HT-29 (cell line): ENCODE measurements at places on chromosomes 11 and 22.
A peak's percentile ranks its signal among the peaks of the same experiment; 100 is the strongest.

DNA sequence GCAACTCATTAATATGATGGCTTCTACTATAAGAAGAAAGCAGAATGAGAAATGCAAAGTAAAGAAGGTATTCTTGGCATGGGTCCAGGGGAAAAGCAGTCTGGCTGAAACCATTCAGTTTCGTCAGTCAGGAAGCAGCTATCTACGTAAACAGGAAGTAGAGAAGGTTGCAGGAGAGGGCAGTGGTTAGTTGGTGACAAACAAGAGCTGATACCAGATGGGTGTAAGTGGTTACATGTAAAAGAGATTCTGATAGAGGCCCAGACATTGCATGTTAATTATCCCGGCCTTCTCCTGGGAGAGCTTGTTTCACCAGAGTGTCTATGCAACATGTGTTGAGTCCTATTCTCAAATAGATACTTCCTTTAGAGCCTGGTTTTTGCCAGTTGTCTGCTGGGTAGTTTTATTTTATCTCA is 58.4 kb upstream of the PSMA1 start:
- peak; percentile 78 for DNase-seq

GRCh38 chr11:9280655-9281301 is 15.6 kb upstream of the DENND5A start:
- peak; percentile 70 for DNase-seq

DNA sequence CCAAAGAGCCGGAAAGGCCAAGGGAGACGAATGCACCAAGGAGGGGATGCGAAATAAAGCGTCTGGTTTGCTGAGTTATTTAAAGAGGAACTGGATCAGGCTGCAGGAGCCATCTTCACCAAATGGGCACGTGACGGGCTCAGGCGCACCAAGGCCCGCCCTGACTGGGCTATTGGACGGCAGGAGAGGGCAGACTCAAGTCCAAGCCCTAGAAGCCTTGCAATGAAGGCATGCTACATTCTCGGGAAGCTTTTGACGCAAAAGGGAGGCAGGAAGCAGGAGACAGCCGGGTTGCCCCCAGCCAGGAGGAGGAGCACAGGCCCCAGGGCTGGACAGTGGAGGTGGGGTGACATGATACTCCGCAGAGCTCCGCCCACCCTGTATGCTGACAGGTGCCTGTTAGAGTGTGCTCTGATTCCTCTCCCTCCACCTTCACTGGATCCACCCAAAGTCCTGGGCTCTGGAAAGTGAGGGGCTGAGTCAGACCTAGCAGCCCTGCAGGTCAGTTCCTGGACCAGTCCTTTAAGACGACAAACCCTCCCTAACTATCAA is 41.5 kb upstream of the BID start:
- no peak for DNase-seq

DNA sequence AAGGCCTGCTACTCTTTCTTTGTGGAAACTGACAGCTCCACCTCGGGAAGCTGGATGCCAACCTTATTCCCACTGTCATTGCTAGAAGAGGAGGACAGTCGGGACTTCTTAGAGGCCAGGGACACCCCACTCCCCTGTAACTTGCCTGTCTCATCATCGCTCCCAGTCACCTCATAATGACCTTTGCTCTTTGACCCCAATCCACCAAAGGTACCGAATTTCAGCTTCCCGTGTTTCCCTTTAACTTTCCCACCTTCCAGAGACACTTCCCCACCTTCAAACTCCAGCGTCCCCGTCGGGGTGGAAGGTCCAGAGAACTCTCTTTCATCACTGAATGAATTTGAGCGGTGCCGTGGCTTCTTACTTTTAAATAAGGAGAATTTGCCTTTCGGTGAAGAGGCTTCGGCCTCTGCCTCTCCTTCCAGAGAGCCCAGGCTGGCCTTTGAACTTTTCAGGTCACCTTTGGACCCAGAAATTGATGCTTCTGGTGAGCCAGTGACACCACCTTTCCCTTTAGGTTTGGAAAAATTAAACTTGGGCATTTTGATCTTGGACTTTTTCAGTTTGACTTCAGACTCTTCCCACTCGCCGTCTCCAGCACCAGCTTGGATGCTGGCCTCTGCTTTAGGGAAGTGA is 29.8 kb downstream of the AHNAK start:
- DNase-seq, result no peak

DNA sequence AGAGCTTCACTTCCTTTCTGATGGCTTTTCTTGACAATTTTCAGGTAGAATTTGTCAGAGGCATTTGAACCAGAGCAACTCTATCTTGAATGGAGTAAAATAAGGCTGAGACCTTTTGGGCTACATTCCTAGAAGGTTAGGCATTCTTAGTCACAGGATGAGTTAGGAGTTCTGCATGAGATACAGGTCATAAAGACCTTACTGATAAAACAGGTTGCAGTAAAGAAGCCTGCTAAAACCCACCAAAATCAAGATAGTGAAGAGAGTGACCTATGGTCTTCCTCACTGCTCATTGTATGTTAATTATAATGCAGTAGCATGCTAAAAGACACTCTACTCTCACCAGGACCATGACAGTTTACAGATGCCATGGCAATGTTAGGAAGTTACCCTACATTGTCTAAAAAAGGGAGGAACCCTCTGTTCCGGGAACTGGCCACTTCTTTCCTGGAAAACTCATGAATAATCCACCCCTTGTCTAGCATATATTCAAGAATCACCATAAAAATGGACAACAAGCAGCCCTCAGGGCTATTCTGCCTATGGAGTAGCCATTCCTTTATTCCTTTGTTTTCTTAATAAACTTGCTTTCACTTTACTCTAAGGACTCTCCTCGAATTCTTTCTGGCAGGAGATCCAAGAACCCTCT is 1519.7 kb upstream of the TENM4 start:
- DNase-seq, result no peak

DNA sequence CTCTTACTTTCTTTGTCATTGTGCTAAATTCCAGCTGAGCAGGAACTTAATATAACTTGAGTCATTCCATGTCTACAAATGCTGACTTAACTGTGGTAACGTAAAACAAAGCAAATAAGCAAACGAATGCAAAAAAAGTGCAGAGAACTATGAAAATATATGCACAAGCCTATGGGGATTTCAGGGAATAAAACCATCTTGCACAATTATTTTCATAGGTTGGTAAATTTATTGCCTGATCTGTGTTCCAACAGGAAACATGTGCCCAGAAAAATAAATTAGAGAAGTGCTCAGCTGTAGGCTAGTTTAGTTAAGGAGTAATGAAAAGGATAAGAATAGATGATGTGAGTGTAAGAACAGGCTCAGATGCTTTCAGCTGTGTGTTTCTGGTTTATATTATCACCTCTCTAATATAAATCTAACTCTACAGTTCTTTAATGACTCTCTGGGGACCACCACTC is 1169.3 kb downstream of the LRRC4C start:
- DNase-seq, result no peak

- no peak for DNase-seq
Measured at GRCh38 chr11:93189462-93189861, 8.3 kb downstream of the SLC36A4 start.

GRCh38 chr11:95835768-95836488 is 45.6 kb downstream of the CEP57 start:
- peak; percentile 93 for DNase-seq

DNA sequence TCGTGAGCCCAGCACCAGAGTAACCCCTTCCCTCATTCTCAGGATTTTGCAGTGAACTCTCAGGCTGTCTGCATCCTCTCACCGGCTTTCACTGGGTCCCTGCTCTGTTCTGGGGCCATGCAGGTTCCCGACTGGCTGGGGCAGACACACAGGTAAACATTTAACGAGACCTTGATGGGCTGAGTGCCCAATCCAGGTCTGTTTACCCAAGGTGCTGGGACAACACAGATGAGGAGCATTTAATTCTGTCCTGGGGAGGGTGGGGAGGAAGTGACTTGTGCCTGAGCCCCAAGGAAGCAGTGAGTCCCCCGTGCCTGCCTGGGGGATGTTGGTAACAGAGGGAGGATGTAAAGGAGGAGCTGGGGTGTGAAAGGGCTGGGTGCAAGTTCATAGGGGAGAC is 4.4 kb downstream of the BIK start:
- DNase-seq, result peak; percentile 75

GRCh38 chr11:103624708-103625623 is 411.5 kb upstream of the DDI1 start:
- no peak for DNase-seq

DNA sequence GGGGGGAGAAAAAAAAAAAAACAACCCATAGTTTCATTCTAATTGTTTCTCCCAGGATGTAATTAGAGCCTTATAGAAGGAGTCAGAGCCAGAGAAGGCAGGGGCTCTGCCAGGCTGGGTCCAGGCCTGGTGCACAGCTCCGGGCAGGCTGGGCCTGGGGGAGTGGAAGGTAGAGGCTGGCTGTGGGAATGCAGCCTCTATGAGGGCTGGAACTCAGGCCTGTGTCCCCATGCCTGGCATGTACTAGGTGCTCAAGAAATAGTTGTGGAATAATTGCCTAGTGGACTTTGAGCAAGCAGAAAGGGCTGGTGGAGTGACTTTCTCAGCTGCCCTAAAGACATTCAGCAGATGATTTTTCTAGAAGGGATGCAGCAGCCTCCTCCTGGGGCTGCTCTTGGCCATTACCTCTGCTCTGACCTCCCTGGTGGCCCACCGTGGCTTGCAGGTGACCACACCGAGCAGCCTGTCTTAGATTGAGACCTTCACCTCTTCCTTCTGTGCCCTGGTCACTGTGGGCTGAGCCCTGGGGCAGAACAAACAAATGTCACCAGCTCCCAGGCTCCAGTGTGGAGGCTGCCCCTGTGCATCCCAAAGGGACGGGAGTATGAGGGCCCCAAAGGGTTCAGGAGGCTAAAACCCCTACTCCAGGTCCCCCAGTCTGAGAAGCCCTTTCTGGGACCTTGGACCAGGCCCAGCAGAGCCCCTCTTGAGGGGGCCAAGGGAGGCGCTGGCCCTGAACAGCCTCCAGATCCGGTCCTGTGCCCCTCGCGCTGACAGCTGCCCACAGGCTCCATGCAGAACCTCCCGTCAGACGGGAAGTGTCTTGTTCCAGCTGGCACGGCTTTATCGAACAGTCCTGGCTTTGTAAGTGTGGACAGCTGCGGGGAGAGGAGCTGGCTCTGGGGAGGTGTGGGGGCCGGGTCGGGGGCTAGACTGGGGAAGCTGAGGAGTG is 18.8 kb downstream of the MYEOV start:
- DNase-seq, result no peak

- no peak for DNase-seq
Measured at GRCh38 chr11:68457898-68458249, 2.7 kb upstream of the PPP6R3 start.

- no peak for DNase-seq
Measured at GRCh38 chr11:86241956-86242535, 2.5 kb upstream of the EED start.

- DNase-seq, result peak; percentile 68
Measured at GRCh38 chr11:102267609-102268008, 49.7 kb upstream of the BIRC3 start.

GRCh38 chr11:65976216-65977176 is 15.0 kb downstream of the SART1 start:
- DNase-seq, result no peak

DNA sequence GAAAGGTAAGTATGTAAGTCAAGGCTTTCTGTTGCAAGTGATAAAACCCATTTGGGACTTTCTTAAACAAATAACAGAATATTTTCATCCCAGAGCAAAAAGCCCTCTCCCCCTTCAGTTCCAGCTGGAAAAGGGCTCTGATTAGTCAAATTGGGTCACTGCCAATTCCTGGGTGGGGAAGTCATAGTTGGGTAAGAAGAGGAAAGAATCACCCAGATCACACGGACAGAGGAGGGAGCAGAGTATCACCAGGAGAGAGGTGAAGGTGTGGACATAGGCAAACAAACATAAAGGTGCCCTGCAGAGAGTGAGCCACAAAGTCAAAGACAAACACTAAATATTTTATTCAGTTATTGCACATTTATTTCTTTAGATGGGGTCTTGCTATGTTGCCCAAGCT is 36.3 kb upstream of the SORL1 start:
- DNase-seq, result peak; percentile 55

DNA sequence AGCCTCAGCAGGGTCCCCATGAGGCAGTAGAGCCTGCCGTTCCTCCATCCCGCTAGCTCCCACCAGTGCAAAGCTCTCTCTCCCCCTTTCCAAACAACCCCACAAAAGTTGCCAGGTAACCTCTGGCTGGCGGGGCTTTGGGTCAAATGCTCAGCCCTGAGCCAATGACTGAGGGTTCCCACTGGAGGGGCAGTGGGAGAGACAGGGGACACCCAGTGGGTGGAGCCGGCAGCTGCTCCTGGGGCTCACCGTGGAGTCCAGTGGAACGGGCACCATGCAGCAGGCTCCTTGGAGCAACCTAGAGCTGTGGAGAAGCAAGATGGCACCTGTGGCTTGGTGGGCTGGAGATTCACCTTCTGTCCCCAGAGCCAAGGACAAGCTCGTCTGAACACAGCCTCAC is 25.0 kb upstream of the PPARA start:
- no peak for DNase-seq

DNA sequence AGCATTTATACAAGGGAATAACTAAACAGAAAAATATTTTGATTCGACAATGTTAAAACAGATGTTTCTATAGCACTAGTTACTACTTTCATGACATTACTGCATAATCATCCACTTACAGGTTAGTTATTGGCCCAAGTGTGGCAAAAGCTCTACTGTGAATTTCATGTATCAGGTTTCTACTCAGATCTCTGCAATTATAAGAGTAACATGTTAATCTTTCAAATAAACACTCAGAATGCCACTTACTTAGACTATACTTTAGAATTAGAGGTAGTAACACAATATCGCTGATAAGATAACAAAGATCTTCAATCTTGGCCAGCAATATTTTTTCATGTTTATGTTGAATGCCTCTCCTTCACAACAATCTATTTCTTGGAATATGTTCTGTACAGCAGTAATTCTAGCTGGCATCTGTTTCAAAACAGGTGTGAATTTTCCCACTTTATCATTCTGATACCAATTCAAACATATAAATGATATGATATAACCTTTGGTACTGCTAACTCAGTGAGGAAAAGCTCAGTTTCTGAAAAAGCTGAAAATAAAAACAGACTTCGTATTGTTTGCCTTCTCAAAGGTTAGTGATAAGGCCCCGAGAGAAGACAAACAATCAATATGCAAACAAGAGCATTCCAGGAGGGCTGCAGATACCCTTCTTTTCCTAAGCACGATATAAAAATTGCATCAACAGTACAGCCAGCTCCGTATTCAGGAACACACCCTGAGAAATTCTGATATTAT is 11.0 kb upstream of the CCDC34 start:
- no peak for DNase-seq

DNA sequence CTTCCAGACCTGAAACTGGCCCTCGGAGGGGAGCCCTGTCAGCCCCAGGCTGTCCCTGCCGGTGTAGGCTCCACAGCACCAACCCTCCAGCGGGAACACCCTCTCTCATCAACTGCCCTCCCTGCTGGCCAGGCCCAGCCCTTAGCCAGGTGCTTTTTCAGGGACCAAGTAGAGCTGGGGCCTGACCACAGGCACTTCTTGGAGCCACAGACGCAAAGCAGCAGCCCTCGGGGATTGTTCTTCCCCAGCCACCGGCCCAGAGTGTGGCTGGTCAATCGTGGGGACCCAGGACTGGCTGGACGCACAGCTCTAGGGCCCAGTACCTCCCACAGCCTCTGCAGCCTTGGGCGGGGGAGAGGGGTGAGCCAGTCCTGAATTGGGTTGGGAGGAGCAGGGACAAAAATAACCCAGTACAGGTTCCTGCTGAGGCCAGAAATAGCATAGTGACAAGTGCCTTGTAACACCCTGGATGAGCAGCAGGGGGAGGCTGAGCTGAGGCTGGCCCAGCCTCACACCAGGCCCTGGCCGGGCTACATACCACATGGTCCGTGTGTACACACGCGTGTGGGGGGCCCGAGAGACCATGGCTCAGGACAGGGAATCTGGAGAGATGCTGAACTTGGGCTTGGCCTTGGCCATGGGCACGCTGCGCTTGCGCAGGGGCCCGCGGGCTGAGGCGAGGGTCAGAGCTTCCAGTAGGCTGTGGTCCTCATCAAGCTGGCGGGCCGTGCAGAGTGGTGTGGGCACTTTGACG is 2.0 kb downstream of the KCNJ11 start:
- DNase-seq, result peak; percentile 77

- DNase-seq, result no peak
Measured at GRCh38 chr11:78319453-78319955, 98.1 kb downstream of the GAB2 start.
